ENCODE measurements at places on chromosomes 3 and 15. TPM values are rescaled to one million over a fixed set of nuclear protein-coding genes. Genes with fewer than 3 reads are reported as not detected.
A peak's percentile ranks its signal among the peaks of the same experiment; 100 is the strongest.

- no peak for DNase-seq
These were observed 831.5 kb upstream of the NR2F2 start for GRCh38 chr15:95498961-95499360.

- no peak for DNase-seq
These were observed 61.4 kb upstream of the KLF13 start for GRCh38 chr15:31265090-31265870.

- no peak for DNase-seq
These were observed 131.4 kb downstream of the ATP1B3 start for GRCh38 chr3:142007710-142008399.

- no peak for DNase-seq
These were observed 17.7 kb downstream of the ATG7 start for GRCh38 chr3:11289864-11290263.

GRCh38 chr15:77120576-77120975, 49.7 kb upstream of the TSPAN3 start:
- no peak for DNase-seq

- DNase-seq: no peak
These were observed 521.0 kb downstream of the GABRG3 start for GRCh38 chr15:27491666-27492621.

GRCh38 chr3:102512734-102513504, 78.1 kb downstream of the ZPLD1 start:
- DNase-seq: no peak

GRCh38 chr3:154901278-154901677, 178.8 kb upstream of the MME start:
- DNase-seq: no peak

GRCh38 chr15:25436707-25437106, 2.1 kb downstream of the UBE3A start:
- no peak for DNase-seq

DNA sequence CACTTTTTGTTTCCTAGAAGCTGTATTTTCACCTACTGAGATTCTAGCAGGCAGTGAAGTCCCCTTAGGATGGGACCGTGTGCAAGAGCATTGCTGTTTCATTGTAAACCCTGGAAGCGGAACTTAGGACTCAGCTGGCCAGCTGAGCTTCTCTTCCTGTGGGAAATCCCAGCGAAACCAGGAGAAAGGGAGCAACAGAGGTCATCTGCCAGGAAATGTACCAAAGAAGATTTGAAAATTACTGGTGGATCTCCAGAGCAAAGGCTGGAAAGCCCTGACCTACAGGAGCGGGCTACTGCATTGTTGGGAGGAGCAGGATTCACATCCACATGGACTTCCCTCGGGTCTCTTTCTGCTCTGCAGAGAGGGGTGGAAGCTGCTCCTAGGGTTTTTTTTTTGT, 7.6 kb upstream of the ADPRH start:
- no peak for DNase-seq

- DNase-seq: no peak
These were observed 48.1 kb upstream of the SEMA6D start for GRCh38 chr15:47669221-47669620.

DNA sequence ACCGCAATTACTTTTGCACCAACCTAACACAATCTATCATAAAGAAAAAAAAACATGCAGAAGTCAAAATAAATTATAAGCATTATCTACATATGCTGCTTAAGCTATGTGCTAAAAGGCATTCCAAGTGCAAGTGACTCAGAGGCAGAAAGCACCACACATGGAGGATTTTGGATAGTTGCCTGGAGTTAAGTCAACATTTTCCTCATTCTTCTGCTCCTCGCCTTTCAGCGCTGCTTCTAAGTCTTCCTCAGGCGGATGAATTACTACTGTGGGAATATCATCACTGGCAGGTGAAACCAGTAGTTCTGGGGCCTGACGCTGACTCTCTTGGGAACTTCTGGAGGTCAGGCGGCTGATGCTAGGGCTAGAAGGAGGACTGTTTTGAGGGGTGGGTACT, 53.1 kb downstream of the SLC4A7 start:
- peak; percentile 17 for DNase-seq

DNA sequence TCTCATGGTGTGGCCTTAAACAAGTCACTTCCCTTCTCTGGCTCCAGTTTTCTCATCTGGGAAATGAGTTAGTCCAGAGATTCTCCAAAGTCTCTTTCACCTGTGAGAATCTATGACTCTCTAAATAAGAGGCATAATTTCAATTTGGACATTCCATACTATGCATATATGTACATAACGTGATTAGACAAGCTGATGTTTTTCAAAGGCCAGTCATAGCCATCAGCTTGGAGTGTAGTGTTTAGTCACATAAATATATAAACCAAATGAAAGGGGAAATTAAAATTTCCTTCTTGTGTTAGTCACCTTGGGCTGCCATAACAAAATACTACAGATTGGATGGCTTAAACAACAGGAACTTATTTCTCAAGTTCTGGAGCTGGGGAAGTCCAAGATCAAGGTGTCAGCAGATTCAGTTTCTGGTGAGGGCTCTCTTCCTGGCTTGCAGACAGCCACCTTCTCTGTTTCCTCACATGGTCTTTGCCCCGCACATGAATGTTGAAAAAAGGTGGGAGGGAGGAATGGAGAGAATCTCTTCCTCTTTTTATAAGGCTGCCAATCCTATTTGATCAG, 19.4 kb downstream of the TMEM41A start:
- no peak for DNase-seq

- DNase-seq: no peak
These were observed 43.3 kb downstream of the CCNB2 start for GRCh38 chr15:59148153-59148833.

GRCh38 chr3:57627976-57628375, 30.8 kb upstream of the ARF4 start:
- no peak for DNase-seq

GRCh38 chr15:89358435-89358754, 23.8 kb upstream of the POLG start:
- no peak for DNase-seq

- no peak for DNase-seq
These were observed 21.1 kb downstream of the HAPLN3 start for GRCh38 chr15:88874275-88874674.

DNA sequence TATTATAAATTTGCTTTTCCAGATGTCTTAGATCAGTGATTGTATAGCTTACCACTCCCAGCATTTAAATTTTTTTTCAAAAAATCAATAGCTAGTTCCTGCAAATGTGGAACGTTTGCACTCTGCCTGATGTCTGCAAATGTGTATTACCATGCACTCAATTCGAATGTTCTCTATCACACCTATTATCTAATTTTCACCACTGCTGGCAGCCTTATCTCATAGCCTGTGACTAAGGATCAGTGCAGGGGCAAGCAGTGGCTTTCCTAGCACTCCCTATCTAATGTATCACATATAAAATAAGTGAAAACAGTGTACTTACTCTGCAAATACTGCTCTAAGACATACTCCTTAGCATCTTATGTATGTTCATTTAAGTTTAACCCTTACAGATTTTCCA, 196.3 kb upstream of the PLSCR5 start:
- DNase-seq: no peak

DNA sequence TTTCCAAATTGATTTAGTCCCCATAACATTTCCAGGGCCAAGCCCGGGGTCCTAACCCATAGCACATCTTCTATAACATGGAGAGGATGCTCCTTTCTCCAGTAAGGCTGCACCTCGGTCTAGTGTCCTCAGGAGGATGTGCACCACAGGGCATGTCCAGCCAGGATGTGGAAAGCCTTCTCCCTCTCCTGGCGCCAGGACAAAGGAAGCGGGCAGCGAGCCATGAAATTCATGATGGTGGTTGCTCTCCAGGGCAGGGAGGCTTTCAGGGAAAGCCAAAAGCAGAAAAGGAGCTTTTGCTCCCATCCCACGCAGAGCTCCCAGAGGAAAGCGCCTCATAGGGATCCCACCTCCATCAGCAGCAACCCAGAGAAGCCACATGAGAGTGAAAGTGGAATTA, 220.0 kb downstream of the ADAMTSL3 start:
- no peak for DNase-seq

DNA sequence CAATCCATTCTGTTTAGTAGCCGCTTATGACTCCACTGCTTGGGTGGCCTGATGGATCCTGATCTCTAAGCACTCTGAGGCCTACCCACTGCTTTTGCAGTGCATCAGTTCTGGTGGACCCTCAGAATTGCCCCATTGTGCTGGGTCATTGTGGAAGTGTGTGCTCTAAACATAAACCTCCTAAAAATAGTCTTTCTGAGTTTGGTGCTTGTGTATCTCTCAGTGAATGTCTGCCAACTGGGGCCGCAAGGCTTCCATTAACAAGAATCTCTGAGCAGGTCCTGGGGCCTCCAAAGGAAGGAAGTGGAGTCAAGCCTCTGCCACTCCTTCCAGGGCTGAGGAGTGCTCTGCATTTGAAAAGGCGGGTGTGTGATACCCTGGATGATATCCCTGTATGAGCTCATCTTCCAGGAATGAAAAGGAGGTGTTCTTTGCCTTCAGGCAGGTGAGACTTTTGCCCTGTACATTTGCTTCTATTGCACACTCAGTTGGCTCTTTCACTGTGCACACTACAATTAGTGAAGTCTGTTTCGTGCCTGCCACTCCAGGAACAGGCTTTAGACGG, 80.0 kb upstream of the CACNA2D3 start:
- no peak for DNase-seq

GRCh38 chr3:189099505-189100290, 72.1 kb upstream of the TPRG1 start:
- DNase-seq: peak; percentile 20

DNA sequence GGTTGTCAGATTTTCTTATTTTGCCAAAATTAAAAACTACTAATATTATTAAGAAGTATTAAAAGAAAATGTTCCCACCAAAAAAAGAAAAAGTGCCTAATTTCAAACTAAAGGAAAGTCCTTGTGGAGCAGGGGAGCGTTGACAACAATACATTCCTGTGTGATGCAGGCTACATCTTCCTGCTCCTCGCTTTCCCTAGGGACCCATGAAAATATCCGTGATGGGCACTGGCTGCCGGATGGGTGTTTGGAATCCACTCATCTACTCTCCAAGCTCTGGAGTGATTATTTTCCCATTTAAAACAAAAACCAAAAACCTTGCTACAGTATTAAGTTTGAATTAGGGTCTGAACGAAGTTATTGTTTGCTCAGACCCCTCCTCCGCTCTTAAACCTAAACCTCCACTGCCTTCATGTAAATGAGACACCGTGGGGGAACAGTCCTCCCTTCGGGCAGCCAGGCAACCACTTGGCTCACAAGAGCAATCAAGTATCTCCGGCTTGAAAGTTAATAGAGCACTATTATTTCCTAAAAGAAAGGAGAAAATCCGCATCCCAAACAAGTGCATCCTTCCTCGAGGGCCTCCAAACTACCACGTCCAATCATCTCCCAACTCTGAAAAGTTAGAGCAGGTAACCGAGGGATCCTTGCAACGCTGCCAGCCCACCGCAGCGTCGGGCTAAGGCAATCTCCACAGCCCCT, 1.5 kb downstream of the ITGB5 start:
- DNase-seq: no peak

GABRG3 gene
- not detected for total RNA-seq

MRPS11 gene
- 42.0 TPM for total RNA-seq

AMIGO3 gene
- not detected for total RNA-seq

TMEM42 gene
- 20.7 TPM for total RNA-seq

CLDN18 gene
- not detected for total RNA-seq

MAP1A gene
- total RNA-seq: 20.8 TPM

ADCY5 gene
- 13.3 TPM for total RNA-seq

COL7A1 gene
- 14.7 TPM for total RNA-seq

CFAP91 gene
- total RNA-seq: 23.7 TPM

All from tibial nerve (tissue), 4 donors.